Heart right ventricle (tissue), 16 donors: ENCODE measurements at places on chromosomes 2 and 18. TPM values are rescaled to one million over a fixed set of nuclear protein-coding genes. Genes with fewer than 3 reads are reported as not detected.

LAMA3 gene
- 1.9 TPM for total RNA-seq

RAB27B gene
- total RNA-seq: 0.25 TPM

GRCh38 chr2:95054016-95054415 lies 28.5 kb downstream of the MAL start:
- H3K4me1 ChIP-seq: no peaks in the 10 kb centered on the region
- no peak for DNase-seq
- no peak overlapping the region for H3K4me3 ChIP-seq
- H3K27me3 ChIP-seq: peaks cover 55% of the 10 kb centered on the region
- H3K27ac ChIP-seq: no peak overlapping the region

- peaks cover 6% of the 10 kb centered on the region for H3K4me1 ChIP-seq
- no peaks in the 10 kb centered on the region for H3K36me3 ChIP-seq
- peaks cover 100% of the 10 kb centered on the region for H3K27me3 ChIP-seq
- no peak overlapping the region for H3K4me3 ChIP-seq
These were observed 13.6 kb downstream of the OTX1 start for GRCh38 chr2:63064197-63064596.

DNA sequence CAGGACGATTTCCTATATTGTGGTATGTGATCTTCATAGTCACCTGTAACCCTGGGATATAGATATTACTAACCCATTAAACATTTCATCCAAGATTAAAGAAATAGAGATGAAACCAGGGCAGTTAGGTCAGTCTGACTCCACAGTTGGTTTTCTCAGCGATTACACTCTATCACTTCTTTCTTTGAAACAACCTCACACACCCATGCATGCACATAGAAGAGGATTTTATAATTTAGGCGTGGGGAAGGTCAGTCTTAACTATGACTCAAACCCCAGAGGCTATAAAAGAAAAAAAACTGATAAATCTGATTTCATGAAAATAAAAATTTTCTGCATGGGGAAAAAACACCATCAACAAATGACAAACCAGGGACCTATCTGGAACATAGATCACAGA lies 54.2 kb downstream of the BCL2 start:
- no peak overlapping the region for H3K4me3 ChIP-seq
- no peaks in the 10 kb centered on the region for H3K36me3 ChIP-seq
- peaks cover 23% of the 10 kb centered on the region for H3K4me1 ChIP-seq
- no peak overlapping the region for H3K27ac ChIP-seq
- no peaks in the 10 kb centered on the region for H3K27me3 ChIP-seq

GRCh38 chr2:39107724-39108273 lies 13.1 kb downstream of the SOS1 start:
- no peak for DNase-seq
- H3K4me1 ChIP-seq: peaks cover 7% of the 10 kb centered on the region
- no peak overlapping the region for H3K27ac ChIP-seq
- no peak overlapping the region for H3K4me3 ChIP-seq

GRCh38 chr2:85188852-85189251 lies 55.7 kb downstream of the TCF7L1 start:
- H3K27me3 ChIP-seq: no peaks in the 10 kb centered on the region
- peaks cover 10% of the 10 kb centered on the region for H3K4me1 ChIP-seq
- DNase-seq: no peak
- no peak overlapping the region for H3K27ac ChIP-seq
- H3K36me3 ChIP-seq: peaks cover 11% of the 10 kb centered on the region
- no peak overlapping the region for H3K4me3 ChIP-seq

DNA sequence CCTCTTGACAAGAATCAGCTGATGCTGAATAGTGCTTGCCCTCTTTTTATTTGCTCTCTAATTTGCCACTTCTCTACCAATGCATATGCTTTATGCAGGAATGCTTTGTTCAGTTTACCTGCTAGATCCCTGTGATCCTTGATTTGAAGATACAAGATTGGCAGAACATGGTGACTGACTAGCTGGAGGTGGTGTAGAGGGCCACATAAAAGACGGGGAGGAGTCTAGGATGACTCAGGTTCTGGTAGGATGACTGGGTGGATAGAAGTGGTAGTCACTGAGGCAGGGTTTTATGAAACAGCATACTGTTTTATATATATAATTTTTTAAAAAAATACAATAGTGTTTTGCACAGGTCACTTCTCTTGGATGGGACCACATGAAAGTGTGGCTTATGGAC lies 6.3 kb upstream of the ADGRF3 start:
- H3K27ac ChIP-seq: no peak overlapping the region
- no peak for DNase-seq
- H3K27me3 ChIP-seq: no peaks in the 10 kb centered on the region
- no peak overlapping the region for H3K4me3 ChIP-seq
- H3K36me3 ChIP-seq: no peaks in the 10 kb centered on the region
